ENCODE measurements at places on chromosomes 3 and 15.

GRCh38 chr3:156445117-156446090, 109.5 kb downstream of the SSR3 start:
- no peak for DNase-seq

GRCh38 chr15:66138892-66139590, 114.5 kb downstream of the MEGF11 start:
- DNase-seq, result no peak

- no peak for DNase-seq
Measured at GRCh38 chr15:97461226-97461625, 499.3 kb upstream of the ARRDC4 start.

DNA sequence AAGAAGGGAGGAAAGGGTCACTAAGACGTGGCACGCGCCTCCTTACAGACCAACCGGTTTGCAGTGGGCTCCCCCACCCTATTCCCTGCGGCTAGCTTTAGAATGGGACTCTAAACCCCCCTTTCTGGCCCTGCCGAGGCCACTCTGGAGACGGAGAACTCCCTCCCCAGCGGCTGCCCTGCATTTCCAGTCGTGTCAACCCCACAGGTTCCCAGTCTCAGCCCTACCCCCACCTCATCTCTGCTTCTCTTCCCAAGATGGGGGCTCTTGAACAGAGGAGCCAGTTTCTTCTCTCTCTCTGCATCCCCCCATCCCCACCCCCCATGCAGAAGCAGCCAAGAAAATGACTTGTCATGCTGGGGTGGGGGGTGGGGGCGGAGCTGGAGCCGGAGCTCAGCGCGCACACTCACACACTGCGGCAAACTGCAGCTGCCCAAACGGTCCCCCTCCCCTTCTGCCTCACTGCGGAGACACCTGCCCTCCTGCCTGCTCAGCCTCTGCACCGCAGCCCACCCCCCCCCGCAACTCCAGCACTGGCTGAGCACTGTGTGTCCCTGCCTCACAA, 871 bp downstream of the MAP1A start:
- no peak for DNase-seq

DNA sequence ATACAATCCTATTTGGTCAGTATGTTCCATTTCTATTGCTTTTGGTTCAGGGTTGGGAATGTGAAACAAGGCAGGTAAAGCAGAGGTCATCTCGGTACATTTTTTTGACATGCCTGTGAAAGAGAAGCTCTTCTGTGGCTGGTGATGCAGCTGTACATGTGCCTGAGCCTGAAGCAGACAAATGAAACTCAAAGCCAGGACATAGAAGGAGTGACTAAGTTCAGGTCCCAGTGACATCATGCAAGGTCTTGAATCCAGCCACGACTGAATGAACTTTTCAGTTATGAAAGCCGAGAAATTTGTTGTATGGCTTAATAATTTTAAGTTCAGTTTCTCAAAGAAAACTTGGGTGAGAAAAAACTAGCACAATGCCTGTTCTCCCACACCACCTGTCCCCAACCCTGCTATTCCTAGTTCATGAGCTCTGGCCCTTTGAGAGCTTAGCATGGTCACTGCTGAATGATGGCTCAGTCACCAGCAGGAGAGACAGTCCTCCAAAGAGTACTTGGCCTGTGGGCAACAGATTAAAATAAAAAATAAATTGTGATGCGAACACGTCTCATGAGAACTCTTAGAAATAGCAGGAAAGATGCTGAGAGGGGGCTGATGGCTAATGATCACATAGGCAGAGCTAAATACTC, 600.2 kb upstream of the GRM7 start:
- no peak for DNase-seq

DNA sequence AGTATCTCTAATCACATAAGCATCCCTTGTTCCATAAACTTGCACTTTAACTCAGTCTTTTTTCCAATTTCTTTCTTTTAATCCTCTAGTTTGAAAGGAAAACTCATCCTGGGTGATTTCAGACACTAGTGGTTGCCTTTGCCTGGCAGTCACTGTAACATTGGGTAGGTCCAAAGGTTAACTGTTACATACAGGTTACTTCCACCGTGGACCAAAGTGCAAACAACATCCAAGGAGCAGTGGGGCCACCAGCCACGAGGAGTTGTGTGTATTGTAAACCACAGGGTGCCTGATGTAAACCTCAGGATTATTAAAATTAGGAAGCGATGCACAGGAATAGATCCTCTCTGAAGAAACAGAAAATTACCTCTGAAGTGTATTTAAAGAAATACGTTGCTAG, 75.0 kb downstream of the HCN4 start:
- DNase-seq, result no peak

GRCh38 chr3:151733613-151734012, at the start of gene AADACL2:
Gene AADACL2, plus strand, starts transcription at chr3:151733927. Its CDS starts 109 bp downstream, at chr3:151734036.
- DNase-seq, result no peak

Measured in T-helper 1 cell (primary cell).